ENCODE measurements at places on chromosomes 16 and 17.

GRCh38 chr17:81303385-81303784 is 8.3 kb upstream of the SLC38A10 start:
- DNase-seq = no peak

- DNase-seq = no peak
These were observed 8.3 kb downstream of the ABCC3 start for GRCh38 chr17:50642722-50643656.

DNA sequence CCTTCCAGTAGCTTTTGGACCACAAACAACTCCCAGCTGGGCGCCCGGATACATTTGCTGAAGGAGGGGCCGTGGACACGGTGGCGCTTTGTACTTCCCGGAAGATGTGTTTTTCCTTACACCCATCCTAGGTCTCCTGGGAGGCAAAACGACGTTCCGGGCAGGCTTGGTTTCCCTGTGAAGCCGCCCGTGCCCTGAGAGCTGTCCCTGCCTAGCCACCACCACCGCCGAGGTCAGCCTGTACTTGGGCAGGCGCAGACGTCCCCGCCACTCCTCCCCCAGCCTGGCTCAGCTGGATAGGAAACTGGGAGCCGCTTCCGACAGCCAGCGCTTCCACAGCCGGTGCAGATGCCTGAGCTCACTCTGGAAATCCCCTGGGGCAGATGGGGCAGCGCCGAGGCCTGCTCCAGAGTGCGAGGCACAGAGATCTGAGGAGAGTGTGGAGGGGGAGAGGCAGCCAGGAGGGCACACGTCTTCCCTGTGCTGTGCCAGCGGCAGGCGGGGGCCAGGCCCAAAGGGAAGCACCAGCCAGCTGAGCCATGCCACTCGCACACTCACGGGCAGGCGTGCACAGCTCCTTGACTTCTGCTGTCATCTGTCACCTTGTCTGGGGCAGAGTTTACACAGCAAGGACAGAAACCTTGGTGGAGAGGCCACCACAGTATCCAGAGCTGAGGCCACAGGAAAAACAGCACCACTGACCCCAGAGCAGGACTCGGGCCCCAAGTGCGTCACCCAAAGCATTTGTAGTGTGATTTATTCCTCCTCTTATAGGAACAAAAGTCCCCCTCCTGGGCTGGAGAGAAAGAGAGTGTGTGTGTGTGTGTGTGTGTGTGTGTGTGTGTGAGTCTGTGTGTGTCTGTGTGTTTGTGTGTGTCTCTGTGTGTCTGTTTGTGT is 3.0 kb downstream of the RHBDF2 start:
- DNase-seq = no peak

DNA sequence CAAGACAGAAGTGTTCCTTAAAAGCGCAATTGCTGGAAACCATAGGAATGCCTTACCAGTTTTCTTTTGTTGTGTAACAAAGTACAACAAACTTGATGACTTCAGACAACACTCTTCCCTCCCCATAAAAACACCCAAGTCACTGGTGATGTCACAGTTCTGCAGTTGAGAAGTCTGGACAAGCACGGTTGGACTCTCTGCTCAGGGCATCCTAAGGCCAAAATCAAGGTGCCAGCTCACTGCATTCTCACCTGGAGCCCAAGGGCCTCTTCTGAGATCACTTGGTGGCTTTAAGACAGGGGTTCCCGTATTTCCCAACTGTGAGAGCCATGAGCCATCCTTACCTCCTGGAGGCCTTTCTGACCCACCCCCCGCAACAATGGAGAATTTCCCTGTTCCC is 45.6 kb upstream of the MEAK7 start:
- DNase-seq = no peak

Measured in GM19239 (cell line).